ENCODE measurements at places on chromosomes 2 and 18. TPM values are rescaled to one million over a fixed set of nuclear protein-coding genes. Genes with fewer than 3 reads are reported as not detected.
A peak's percentile ranks its signal among the peaks of the same experiment; 100 is the strongest.

GRCh38 chr2:197558393-197558792 is 42.5 kb downstream of the MOB4 start:
- no peak for DNase-seq

GRCh38 chr2:215396595-215397313 is 39.1 kb downstream of the FN1 start:
- DNase-seq = peak; percentile 48

The DNAH7 gene
- total RNA-seq = 0.45 TPM

The MC5R gene
- total RNA-seq = not detected

All from SK-MEL-5 (cell line).